ENCODE measurements at places on chromosomes 1 and 21.
A peak's percentile ranks its signal among the peaks of the same experiment; 100 is the strongest.

DNA sequence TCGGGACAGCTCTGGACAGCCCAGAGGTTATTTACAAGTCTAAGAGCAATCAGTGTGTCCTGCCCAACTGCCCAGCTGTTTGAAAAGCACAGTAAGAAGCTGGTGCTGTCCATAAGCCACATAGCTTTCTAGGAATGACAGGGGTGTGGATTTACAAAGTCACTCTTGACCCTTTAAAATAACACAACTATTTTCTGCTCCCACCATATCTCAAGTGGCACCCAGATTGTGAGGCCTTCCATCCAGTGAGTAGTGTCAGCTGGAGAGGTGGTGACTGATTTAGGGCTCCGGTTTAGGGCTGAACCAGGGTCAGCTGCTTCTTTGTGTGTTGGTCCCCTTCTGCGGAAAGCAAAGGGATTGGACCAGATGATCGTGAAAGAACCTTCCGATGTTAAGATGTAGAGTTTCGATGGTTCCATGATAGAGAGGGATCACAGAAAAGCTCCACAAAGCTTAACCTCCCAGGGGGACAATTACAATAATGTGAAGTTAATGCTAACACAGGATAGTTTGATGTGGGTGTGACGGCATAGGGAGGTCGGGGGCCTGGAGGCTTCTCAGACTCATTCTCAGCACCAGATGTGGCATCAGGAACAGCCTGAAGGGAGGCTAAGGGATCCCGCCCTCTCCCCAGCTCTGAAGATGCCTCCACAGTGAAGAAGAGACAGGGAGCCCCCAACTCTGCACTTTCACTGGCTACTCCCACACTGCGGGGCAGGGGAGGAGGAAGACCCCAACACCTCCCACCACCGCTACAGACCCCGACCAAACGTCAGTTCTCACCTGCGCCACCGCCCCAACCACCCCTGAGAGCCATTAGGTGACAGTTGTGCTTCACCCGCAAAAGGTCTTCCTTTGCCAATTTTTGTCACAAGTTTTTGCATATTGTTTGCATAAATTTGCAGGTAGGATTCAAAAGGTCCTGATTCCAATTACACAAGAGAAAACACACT, 40.6 kb downstream of the LRRC3 start:
- DNase-seq: peak; percentile 70

DNA sequence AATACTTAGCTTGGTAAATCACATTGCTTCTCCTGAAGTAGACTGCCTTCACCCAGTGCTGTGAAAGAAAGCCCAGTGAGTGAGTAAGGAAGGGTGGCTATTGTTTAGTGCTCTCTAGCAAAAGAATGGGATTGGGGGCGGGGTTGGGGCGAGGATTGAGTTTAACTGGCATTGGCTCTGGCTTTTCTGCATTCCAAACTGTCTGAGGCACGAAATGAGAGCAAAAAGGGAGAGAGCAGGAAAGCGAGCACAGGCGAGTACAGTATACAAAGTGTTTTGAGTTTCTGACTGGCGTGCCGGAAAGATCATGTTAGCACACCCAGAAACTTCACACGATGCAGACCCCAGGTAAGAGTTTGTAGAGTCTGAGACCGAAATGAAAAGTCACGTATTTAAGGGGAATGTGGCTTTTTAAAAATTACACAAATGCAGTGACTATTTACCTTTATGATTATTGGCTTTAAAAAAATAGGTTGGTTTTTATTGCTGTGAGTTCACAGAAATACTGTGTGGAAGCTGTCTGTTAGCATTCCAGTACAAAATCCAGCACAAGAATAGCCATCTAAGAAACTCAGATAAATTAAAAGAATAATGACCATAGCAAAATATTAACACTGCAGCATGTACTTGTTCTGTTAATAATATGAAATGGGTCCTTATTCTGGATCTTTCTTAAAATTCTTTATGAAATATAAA, 155.4 kb downstream of the CLEC20A start:
- no peak for DNase-seq

DNA sequence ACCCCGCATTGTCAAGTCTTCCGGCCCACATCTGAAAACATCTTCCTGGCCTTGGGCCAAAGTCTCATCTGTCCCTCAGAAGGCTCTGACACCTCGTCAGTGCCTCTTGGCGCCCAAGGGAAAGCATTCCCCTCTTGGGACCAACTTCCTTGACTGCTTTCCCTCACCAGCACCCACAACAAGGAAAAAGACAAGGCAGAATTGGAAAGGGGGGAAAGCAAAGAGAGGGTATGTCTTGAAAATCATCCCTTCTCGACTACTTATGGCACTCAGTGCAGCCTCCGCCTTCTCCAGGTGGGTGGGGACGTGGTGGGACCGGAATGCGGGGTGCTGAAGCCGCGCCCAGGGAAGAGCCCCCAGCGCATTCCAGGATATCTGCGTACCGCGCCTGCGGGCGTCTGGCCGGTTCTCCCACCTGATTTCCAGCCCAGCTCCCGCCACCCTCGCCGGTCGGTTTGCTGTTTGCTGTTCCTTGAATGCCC, 554 bp upstream of the SLC39A1 start:
- DNase-seq: no peak

DNA sequence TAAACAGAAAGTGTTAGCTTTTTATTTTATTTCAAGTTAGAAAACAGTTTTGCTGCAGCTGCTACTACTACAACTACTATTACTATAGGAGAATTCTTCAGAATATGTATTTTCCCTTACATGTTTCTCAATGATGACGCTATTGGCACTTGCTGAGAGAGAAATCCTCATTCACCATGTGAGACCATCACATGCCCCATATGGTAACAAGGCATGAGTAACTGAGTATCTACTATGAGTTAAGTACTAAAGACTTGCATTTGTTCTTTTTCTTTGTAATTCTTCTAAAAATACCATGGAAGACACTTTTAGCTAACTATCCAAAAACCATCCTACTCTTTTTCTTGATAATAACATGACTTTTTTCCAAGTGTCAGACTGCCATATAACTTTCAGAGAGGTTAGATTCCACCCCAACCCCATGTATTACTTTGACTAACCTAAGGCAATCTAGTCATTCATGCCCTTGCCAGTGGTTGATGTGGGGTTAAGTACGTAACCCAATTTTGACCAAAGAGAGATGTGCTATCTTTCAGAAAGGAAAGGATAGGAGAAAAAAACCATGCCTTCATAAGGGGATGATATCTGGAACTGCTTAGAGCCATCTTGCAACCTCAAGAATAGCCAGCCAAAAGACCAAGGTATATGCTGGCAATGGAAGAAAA, 42.9 kb downstream of the COP1 start:
- DNase-seq: no peak

GRCh38 chr1:201502511-201502857, 4.4 kb downstream of the CSRP1 start:
- DNase-seq: no peak

DNA sequence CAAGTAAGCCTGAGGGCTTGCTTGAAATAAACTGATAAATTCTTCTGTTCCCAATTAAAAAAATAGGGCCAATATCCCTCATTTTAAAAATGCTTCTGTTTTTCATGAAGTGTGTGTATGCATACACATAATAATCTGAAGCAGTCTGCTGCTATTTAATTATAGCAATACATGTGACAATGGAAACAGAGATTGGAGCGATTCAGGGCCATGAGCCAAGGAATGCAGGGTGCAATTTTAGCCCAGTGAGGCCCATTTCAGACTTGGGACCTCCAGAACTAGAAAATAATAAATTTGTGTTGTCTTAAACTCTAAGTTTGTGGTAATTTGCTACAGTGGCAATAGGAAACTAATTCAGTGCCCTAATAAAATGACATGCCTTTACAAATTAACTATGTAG, 264.9 kb downstream of the LTN1 start:
- DNase-seq: no peak

DNA sequence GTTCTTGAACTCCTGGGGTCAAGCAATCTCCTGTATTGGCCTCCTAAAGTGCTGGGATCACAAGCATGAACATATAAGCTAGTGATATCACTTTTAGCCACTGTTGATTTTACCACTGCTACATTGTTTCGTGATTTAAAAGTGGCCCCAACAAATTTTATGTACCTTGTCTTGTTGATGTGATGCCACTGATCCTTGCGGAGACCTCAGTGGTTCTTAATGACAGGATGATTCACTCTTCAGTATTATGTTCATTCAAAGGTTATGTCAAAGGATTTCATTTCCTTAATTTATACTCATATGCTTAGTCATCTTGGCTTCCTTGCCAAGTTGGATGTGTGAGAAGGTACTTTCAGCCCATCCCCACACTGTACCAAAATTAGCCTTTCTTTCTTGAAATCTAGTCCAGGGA, 12.1 kb downstream of the PRKACB start:
- no peak for DNase-seq

DNA sequence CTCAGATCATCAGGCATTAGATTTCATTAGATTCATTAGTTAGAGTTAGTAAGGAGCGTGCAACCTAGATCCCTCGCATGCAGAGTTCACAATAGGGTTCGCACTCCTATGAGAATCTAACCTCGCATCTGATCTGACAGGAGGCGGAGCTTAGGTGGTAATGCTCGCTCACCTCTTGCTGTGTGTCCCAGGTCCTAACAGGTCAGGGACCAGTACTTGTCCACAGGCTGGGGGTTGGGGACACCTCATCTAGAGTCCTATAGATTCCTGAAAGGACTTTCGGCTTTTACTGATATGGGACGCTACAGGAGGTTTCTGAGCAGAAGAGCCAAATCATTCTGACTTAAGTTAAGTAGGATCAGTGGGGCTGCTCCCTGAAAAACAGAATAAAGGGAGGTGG, 91.4 kb downstream of the AKT3 start:
- no peak for DNase-seq

DNA sequence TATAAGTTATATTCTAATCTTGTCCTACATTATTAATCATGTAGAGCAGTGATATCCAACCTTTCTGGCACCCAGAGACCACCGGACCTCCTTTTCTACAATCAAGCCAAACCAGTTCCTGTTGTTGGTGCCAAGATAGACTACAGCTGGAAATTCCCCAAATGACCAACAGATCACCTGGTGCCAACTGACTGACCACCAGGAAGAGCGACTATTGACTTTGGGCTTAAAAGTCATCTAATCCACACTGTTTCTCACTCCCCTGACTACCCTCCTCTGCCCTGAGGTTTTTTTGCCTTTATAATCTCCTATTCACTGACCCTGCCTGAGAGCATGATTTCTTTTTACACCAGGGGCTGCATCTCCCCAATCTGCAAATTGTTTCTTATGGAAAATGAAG, 425.2 kb downstream of the TTLL7 start:
- no peak for DNase-seq

- no peak for DNase-seq
These were observed 63.1 kb upstream of the SLC2A1 start for GRCh38 chr1:43021547-43022474.

DNA sequence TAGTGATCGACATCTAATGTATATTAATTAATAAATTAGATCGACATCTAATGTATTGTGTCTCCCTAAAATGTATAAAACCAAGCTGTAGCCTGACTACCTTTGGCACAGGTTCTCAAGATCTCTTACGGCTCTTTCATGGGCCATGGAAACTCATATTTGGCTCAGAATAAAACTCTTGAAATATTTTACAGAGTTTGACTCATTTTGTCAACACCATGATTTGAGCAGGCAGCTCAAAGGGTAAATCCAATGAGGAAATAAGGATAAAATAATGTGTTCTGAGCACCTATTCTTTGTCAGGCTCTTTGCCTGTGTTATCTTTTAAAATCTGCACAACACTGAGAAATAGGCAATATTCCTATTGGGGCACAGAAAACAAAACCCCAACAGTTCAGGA, 223.4 kb upstream of the DUSP10 start:
- no peak for DNase-seq

Measured in NCI-H526 treated with DMSO at 0.1 percent for 48 hours (cell line).